ENCODE measurements at places on chromosomes 4 and X.

- DNase-seq, result no peak
Observed at GRCh38 chr4:114921790-114922591, 191.4 kb downstream of the NDST4 start.

DNA sequence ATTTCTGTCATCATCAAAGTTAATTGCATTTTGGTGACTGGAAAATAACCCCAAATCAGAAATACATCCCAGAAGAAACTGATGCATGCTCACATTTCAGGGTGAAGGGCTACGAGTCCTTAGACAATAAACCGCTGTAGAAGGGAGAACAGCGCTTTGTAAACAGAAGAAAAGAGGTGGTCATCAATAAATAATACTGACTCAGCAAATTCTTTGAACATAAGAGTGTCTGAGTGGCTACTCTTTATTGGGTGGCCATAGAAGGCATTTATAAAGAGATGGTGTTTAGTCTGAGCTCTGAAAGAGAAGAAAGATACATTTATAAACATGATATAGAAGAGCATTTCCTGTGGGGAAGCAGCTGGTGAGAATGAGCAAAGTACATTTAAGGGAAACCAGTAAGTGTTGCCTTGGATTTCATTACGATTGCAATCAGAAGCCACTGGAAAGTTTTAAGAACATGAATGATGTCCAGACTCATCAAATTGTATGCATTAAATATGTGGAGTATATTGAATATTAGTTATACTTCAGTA lies 246.9 kb upstream of the GIMD1 start:
- no peak for DNase-seq

- DNase-seq, result no peak
Observed at GRCh38 chr4:94305466-94306225, 37.0 kb downstream of the HPGDS start.

GRCh38 chr4:102640669-102641068 lies 120.1 kb downstream of the MANBA start:
- DNase-seq, result peak; percentile 47

- DNase-seq, result no peak
Observed at GRCh38 chrX:40721489-40722106, 13.7 kb downstream of the MED14 start.

DNA sequence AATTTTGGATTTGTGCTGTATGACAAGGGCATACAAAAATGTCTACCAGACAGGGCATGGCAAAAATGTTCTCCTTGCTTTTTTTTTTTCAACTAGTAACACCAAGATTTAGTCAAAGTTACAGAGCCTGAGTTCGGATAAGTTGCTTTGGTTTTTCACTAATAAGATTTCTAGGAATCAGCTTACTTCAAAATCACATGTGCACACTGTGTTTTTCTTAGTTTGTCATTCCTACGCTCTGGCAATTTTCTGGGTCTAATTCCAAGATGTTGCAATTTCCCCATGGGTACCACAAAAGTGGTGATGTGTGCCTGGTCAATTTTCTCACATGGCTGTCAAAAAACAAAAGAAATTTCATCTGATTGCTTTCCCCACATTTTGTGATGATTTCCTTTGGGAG lies 6.3 kb downstream of the C1QTNF7 start:
- no peak for DNase-seq

Measured in NCI-H226 (cell line).